Hematopoietic multipotent progenitor cell (in vitro differentiated cells): ENCODE measurements at places on chromosomes 4 and X. TPM values are rescaled to one million over a fixed set of nuclear protein-coding genes. Genes with fewer than 3 reads are reported as not detected.

DNA sequence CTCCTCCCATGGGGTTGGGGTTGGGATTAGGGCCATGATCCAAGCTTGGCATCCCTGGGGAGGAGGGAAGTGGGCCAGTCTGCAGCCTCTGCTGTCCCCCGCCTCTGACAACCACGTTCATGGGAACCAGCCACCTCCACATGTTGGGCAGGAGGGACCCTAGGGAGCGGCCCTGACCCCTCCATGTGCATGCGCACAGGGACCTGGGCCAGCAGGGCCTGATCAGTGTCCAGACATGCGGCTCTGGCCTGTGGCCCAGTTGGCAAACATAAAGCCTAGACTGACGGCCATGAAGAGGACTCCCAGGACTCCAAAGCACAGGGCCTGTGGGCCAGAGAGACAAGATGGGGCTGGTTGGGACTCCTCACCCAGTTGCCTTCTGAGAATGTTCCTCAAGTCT lies 11.3 kb downstream of the SLC38A5 start:
- no peak for DNase-seq

GRCh38 chr4:85498068-85498733 lies 23.3 kb downstream of the ARHGAP24 start:
- peak; percentile 44 for DNase-seq

DNA sequence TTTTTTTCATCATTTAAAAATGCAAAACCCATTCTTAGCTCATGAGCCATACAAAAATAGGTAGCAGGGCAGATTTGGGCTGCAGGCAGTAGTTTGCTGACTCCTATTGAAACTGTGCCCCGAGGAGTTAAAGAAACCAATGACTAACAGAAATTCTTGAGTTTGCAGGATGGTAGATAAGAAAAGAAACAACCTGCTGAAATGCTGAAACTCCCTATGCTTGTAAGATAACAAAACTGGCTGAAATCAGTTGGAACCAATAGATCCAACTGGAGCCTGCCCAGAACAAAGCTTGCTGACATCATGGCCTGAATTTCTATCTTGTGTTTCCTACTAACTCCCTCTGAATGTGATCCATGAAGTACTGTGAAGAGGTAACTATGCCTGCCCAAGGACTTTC lies 68.6 kb downstream of the ANOS1 start:
- no peak for DNase-seq

- no peak for DNase-seq
Observed at GRCh38 chr4:143184217-143184502, 557 bp upstream of the USP38 start.

DNA sequence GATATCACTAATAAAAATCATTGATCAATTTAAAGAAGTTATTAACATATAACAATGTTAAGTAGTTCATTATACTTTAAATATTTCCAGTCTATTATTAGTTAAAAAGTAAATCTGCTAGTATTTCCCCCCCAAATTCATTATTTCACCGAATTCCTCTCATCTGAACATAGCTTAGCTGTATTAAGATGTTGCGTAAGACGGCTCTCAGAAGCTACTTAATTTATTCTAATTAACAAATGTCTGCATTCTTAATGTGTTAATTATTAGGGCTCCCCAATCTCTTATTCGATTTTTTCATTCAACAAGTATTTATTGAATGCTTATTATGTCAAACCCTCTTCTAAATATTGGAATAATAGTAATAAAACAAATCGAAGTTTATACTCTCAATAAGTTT lies 290.7 kb downstream of the TRIML1 start:
- DNase-seq, result no peak

GRCh38 chr4:122858705-122859104 lies 32.1 kb downstream of the FGF2 start:
- DNase-seq, result no peak

DNA sequence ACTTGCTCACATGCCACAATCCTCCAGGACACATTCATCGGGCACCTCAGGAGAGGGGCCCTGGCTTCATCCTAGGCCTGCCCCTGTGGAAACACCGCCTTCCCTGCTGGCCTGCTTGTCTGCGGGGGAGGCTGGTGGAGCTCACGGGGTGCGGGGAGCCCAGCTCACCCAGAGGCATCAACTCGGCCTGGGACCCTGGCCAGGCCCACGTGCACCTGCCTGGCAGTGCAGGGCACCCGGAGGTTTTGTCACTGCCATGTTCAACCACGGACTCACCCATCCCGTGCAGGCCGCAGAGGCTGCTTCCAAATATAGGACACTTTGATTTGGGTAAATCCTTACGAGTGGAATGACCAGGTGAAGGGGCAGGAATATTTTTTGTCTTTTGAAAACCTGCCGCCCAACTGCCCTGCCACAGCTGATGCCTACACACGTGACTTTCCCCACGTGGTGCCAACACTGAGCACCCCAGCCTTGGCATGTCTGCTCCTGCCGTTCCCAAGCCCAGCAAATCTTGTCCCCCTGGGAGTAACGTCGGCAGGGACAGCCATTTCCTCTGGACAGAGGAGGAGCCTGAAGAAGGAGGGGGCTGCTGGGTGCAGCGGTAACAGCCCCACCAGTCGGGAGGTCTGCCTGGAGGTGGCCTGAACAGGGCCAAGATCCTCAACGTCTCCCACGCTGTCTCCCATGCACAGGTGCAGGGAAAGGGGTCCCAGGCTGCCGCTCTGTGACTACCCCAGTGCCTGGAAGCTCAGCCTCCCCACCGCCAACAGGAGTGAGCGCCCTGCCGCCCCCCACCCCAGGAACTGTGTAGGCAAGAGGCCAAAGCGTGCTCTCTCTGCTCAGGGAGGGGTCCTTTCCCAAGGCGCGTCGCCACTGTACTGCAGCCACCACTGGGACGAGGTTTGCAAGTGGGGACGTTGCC lies 8.5 kb downstream of the MXD4 start:
- DNase-seq, result no peak

DNA sequence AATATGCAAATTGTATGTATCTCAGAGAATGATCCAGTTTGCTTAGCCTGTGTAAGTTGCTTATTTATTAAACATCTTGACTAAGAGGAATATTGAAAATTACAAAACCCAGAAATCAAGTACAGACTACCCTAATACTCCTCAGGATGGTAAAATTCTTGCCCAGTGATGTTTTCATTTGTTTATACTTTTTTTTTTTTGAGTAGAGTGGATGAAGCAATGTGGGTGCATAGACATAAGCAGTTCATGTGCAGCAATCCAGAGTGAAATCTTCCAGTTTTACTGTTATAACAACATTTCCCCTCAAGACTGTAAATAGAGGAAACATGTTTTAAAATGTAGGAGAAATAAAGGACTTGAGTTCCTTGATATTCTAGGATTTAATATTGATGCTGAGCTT lies 4.7 kb downstream of the GLRB start:
- DNase-seq, result no peak

- DNase-seq, result peak; percentile 54
Observed at GRCh38 chr4:11765849-11766453, 337.3 kb upstream of the HS3ST1 start.

Gene DCHS2
- total RNA-seq, result under 0.01 TPM

Gene NDNF
- not detected for total RNA-seq

Gene FRG2
- total RNA-seq, result not detected

Gene SYNPO2
- total RNA-seq, result 0.27 TPM
